ELR (cell line): ENCODE measurements at places on chromosomes 4 and X.

DNA sequence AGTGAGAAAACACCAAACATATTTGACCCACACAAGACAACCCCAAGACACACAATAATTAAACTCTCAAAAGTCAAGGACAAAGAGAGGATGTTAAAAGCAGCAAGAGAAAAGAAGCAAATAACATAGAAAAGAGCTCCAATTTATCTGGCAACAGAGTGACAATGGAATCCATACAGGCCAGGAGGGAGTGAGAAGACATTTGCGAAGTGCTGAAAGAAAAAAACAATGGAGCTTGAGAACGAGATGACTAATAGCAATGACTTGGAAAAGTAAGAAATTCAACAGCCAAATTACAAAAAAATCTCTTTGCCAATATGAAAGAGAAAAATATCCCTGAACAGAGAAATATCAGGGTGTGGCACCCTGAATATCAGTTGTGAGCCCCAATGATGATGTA is 61.6 kb downstream of the MAD2L1 start:
- no peak for DNase-seq

GRCh38 chr4:76624241-76624681 is 189.2 kb downstream of the SHROOM3 start:
- DNase-seq: peak; percentile 86

DNA sequence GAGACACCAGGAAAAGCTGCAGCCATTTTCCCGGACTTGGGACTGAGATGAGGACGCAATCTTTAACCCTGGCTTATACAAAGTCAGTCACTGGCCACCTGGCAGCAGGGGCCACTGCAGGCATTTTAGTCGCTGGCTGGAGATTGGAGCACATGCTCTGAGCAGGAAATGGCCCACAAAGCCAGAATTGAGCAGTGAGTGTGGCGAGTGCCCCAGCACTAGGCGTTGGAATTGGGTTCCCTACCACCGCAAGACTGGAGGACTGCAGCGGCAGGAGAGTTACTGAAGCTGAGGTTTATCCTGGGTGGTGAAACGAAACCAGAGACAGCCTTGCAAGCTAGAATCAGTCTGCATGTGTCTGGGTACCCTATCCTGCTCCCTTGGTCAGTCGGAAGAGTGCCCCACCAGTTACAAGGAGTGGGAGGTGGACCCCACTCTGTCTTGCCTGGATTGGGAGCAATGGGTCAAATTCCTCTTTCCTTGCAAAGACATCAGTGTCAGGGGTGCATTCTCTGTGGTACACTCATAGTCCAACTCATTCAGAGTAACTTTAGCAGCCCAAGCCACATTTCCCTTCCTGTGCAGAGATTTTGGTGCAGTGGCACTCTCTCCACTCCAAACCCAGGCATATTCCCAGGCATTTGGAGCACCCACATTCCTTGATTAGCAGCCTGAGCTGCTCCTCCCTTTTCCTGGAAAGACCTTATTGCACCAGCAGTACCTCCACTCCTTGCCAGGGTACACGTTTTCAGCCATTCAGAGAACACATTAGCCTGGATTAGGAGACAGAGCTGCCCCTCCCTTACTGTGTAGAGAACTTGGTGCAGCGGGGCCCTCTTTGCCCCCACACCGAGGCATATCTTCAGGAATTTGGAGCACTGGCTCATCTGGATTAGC is 36.7 kb upstream of the PLK4 start:
- DNase-seq: peak; percentile 26

GRCh38 chrX:119775517-119776238 is 15.8 kb downstream of the RPL39 start:
- no peak for DNase-seq

DNA sequence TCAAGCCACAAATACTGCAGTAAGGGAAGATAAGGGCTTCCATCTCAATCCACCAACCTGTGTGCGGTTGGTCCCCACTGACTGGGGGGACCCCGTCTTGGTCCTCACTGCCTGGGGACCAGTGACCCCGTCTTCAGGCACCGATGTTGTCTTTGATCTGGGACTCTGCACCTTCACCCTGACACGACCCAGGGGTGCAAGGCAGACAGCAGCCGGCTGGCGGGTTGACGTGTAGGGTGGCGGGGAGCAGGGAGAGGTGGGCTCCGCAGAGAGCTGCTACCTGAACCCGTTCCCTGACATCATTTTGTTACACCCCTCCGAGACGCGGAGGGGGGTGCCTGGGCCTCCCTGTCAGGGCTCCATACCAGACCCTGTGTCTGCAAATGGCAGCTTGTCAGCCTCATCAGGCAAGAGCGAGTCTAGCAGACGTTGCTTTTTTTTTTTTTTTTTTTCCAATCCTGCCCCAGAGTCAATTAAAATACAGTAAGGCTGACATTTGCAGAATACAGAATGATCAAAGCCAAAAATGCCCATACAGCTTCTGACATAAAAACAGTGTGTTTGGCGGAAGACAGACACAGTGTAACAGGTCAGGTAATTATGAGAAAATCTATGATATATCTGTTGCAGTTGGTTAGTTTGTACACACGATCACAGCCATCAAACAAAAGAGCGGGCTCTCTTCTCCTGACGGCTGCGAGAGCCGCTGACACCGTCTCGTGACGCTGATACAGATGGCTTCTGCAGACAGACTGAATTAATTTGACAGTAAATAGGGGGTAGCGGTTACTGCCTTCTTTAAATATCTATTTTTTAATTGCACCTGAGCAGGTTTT is 118.6 kb downstream of the CRLF2 start:
- no peak for DNase-seq

DNA sequence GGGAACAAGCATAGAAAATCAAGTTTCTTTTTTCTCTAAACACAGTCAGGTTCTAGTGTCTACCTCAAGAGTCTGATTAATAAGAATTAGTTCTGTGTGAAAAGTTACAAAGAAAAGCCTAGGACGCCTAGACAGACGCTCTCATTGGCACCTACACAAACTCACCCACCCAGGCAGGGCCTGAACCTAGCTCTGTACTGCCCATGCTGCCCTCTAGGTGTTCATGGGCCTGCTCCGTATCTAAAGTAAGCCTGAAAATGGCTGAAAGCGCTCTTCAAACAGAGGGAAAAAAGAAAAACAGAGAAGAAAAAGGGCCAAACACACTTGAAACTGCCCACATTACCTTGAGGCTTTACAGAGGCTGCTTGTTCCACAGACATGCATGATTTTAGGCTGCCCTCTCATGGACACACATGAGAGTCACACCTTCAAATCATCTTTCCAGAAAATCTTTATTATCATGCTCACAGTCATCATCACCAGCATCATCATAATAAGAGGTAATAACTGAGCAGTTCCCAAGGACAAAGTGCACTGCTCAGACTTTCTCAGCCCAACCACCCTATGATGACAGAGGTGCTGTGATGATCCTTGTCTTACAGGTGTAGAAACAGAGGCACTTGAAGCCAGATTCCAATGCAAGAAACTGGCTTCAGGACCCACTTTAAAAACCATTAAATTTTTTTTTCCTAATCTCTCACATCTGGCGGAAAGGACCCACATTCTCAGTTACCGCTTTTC is 49.6 kb downstream of the MAP7D2 start:
- DNase-seq: peak; percentile 68

GRCh38 chr4:148214529-148215166 is 227.6 kb downstream of the NR3C2 start:
- DNase-seq: peak; percentile 10

DNA sequence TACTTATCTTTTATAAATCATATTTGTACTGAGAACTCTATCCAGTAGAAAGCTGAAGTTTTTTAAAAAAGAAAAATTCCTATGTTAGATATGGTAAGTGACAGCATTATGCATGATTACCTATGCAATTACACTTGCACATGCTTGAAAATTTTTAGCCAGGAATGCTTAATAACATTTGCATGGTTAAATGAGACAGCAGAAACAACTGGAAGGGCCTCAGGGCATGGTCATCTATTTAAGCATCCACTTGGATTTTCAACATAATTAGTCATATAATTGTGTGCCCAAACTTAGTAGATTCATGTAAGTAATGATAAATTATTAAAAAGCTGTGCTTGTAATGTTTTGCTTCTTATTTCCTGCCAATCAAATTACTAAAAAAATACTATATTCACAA is 151.9 kb downstream of the TTC29 start:
- DNase-seq: no peak

DNA sequence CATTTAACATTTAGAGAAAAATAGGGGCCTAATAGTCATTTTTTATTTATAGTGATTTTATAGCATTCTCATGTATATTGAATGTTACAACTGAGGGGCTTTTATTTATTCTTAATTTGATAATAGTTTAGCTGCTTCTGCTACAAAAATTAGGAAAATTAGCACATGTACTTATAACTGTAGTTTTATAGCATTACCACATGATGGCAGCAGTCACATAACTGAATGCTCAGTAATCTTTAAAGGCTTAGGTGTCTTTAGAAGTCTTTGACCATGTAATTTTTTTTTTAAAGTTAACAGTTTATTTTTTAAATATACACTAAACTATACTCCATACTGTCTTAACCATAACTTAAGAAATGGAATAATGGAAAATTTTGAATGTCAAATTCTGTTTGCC is 136.6 kb downstream of the STAG2 start:
- peak; percentile 48 for DNase-seq

GRCh38 chrX:11757719-11758399 is at the start of gene MSL3:
TSS of gene MSL3 (plus strand) at chrX:11758237. CDS start at chrX:11758264, 27 bp downstream.
- DNase-seq: peak; percentile 78
